ENCODE measurements at places on chromosomes 1 and 21. TPM values are rescaled to one million over a fixed set of nuclear protein-coding genes. Genes with fewer than 3 reads are reported as not detected.
A peak's percentile ranks its signal among the peaks of the same experiment; 100 is the strongest.

DNA sequence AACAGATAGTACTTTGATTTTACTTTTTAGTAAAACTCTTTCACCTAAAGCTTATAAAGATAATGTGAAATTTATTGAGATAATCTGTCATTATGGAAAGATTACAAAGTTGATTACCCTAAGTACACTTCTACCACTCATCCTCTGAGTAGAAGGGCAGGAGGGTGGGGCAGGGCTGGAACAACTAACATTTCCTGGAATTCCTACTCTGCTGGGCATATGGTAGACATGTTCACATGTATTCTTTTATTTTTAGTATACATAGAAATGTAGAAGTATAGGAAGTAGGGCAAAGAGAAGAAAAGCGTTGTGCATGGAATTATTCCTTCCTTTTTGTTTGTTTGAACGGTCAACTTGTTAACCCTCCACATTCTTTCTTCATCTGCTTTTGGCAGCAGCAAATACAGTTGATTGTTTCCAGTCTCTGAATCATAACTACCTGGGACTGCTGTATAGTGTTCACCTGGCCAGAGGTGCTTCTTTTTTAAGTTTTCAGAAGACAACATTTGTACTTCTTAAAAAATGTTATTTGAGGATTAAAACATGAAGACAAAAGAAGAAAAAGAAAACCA, 85.1 kb downstream of the POU2F1 start:
- DNase-seq = no peak

GRCh38 chr1:177934927-177935326, 34.9 kb downstream of the SEC16B start:
- no peak for DNase-seq

DNA sequence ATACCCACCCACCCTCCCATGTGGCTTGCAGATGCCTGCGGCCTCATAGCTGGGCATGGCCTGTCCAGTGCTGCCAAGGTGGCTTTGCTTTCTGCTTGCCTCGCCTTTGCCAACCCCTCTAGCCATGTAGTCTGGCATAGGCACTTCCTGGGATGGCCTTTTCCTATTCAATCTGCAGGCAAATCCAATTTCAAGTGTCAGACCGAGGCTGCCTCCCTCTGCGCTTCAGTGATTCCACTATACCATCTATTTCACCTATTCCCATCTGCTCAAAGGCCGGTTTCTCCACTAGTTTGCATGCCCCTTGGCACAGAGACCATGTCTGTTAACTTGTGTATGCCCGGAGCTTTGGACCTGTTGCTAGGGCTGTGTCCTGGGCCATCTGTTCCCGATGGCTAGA, 3.8 kb upstream of the ZBTB21 start:
- DNase-seq = no peak

The MAEL gene
- not detected for total RNA-seq

DNA sequence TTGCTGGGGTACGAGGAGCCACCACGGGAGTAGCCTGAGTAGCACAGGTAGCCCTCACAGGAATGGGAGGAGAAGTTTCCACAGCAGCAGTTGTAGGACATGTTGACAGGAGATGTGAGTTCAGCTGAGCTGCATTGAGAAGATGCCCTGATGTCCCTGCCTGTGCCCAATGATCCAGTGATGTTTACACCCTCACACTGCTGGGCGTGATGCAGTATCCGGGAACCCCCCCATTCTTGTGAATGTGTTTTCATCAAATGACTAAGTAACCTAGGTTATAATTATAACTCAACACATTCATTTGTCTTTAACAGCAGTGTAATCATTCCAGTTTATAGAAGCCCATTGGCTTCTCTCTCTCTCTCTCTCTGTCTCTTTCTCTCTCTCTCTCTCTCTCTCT, at the start of gene KRTAP23-1:
KRTAP23-1 (minus strand) TSS at position 101 of the 400 bp plus-strand sequence; CDS start at position 101, 0 bp downstream.
- no peak for DNase-seq

- DNase-seq = no peak
These were observed 49.2 kb downstream of the TAS1R2 start for GRCh38 chr1:18809953-18810899.

DNA sequence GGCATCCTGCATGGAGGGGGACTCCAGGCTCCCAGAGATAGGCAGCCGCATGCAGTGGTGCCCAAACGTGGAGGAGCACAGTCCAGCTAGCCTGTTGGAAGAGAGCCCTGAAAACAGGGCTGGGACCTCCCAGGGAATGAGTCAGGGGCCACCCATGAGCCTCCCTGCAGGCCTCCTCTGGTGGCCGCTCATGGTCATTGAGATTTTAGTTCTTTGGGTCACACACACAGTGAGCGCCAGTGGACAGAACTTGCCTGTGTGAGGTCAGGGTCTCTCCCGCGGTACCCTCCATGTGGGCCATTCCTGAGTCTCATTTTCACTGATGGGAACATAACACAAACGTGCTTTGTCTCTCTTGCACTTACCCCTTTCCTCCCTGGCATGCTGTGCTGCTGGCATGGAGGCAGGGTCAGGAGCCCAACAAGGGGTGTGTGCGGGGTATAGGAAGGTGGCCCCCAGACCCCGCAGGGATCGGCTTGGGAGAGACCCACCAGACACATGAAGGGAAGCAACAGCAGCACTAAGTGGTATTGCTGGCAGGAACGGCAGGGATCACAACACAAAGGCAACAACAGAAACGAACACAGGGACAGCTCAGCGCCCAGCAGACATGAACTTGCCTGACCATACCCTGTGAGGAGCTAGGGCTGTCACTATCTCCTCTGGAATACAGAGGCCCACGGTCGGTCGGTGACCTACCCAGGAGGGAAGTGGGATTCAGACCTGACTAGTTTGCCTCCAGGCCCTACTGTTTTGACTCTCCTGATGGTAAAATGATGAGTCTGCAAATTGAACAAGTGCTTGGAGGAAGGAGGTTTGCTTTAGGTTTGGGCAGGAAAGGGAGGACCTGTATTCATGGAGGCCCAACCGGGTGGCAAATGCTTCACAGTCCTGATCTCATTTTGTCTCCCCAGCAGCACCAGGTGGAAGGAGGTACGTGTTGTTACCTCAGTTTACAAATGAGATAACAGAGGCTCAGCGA, 31.8 kb downstream of the ABCG1 start:
- no peak for DNase-seq

DNA sequence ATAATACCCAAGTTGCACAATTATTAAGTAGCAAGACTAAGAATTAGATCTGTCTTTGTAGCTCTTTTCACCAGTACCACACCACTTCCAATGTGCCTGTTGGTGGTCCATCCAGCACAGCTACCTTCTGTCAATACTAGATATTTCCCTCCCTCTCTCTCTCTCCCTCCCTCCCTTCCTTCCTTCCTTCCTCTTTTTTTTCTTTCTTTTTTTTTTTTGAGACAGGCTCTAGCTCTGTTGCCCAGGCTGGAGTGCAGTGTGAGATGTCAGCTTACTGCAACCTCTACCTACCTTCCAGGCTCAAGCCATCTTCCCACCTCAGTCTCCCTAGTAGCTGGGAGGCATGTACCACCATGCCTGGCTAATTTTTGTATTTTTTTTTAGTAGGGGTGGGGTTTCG, 21.1 kb downstream of the KPNA6 start:
- DNase-seq = no peak

DNA sequence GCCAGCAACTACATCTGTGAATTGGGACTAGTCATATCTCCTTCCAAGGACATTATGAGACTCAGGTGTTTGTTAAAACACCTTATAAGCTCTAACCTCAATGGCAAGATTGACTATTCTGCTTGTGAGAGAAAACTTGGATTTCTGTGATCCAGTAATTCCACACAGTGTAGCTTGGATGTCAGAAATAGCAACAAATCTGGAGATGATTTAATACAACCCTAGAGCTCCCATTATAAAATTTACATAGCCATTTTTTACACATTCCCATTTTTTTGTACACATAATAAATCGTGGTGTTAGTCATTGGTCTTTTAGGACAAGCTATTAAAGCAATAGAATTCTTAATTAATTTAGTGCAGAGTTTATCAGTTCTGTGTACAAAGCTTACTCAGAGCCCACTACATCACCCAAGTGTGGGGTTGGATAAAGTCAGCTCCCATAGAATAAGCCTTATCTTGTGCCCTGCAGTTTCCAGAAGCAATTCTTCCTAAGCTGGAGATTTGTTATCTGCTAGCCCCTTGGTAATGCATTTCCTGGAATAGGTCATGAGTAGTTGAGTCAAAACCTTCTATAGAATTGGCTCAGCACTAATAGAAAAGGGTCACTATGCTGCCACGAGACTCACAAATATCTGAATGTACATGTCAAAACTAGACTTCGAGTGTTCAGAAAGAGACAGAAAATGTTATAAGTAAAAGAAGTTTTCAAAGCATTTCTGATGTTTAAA, 434.0 kb upstream of the RUNX1 start:
- no peak for DNase-seq

The GJA4 gene
- total RNA-seq = not detected

DNA sequence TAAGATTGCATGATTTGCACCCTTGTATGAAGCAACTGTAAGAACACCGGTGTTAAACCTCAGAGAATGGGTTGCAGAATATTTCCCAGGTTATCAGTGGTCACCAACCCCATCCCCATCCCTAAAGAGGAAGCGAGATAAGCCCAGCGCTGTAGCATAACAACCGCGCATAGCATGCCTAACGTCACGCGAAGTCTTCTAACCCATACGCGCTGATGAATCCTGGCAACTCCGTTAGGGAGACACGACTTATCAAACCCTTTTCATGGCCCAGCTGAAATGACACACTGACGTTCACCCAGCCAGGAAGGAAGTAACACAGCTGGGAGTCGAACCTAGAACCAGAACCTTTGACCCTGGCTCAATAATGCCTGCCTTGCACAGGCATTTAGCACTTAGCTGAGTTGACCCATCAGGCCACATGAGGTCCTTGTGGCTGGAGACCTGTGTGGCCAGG, 24.2 kb downstream of the TMEM51 start:
- no peak for DNase-seq

The PTPN7 gene
- not detected for total RNA-seq

DNA sequence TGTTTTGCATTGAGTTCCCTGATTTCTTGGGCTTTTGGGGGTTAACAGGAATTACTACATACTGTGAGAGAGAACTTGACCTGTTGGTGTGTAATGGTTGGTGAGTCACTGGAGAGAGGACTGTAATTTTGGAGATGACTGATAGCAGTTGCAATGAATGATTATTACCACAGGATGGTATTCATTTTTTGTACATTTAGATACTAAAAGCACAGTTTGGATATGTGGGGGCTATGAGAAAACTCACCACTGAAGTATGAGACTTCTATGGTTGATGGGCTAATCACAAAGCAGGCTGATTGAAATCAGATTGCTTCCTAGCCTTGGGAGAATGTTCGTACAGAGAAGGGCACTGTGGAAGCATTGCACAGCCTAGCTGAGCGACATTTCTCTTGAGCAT, 1571.3 kb upstream of the PRMT6 start:
- no peak for DNase-seq

- peak; percentile 39 for DNase-seq
These were observed 45.9 kb downstream of the KIAA0040 start for GRCh38 chr1:175146529-175147213.

DNA sequence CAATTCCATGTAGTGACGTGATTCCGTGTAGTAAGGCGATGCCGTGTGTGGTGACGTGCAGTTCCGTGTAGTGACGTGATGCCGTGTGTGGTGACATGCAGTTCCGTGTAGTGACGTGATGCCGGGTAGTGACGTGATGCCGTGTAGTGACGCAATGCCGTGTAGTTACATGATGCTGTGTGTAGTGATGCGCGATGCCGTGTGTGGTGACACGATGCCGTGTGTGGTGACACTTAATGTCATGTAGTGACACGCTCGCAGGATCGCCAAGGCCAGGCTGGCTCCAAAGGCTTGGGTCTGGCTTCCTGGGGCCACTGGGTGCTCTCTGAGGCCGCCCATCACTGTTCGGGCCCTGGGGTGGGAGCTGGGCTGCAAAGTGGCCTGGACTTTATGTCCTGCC, 14.2 kb downstream of the COL18A1 start:
- DNase-seq = no peak

GRCh38 chr1:70290218-70290617, 64.3 kb downstream of the ANKRD13C start:
- no peak for DNase-seq

- no peak for DNase-seq
These were observed 22.3 kb downstream of the BLZF1 start for GRCh38 chr1:169390303-169390702.

The PINK1 gene
- total RNA-seq = 34.5 TPM

- no peak for DNase-seq
These were observed 136.7 kb upstream of the HOOK1 start for GRCh38 chr1:59678040-59678439.

The PRR9 gene
- total RNA-seq = not detected

DNA sequence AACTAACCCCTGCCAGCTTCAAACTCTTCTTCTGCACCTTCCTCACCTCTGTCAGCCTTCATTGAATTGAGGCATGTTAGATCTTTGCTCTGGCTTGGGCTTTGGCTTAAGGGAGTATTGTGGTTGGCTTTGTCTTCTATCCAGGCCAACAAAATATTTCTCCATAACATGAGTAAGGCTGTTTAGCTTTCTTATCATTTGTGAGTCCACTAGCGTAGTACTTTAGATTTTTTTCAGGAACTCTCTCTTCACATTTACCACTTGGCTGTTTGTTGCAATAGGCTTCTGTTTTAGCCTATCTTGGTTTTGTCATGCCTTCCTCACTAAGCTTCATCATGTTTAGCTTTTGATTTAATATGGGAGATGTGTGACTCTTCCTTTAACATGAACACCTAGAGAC, 417.5 kb downstream of the NCAM2 start:
- no peak for DNase-seq

The CYP4Z1 gene
- not detected for total RNA-seq

DNA sequence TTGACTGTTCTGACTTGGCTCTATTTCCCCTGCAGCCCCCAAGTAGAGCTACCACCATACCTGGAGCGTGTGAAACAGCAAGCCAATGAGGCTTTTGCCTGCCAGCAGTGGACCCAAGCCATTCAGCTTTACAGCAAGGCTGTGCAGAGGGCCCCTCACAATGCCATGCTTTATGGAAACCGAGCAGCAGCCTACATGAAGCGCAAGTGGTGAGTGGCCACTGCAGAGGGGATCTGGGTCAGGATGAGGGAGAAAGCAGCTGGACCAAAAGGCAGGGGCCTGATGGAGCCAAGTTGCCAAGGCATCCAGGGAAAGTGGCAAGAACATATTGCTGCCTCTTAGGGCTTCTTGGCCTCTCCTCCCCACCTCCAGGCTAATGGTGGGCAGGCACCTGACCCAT, 24.1 kb upstream of the TMEM222 start:
- no peak for DNase-seq

The MLLT11 gene
- total RNA-seq = 28.8 TPM

GRCh38 chr1:98385652-98386051, 275.9 kb upstream of the SNX7 start:
- DNase-seq = no peak

DNA sequence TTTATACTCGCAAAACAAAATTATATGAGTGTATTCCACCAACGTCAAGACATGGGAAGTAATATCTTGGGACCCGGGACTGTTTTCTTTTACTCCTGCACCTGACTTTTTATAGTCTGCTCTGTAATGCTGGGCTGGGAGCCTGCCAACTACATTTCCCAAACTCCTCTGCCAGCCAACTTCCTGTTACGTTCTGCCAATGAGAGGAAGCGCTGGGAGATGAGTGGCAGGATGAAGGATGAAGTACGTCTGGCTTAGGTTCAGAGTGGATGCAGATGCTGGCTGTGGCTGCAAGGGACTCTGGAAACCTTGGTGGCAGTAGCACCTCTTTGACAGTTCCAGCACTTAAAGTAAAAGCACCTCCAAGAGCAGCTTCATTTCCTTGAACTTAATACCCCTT, 59.6 kb downstream of the USP24 start:
- peak; percentile 3 for DNase-seq

The ADGRL4 gene
- not detected for total RNA-seq

The FOXD2 gene
- 1.6 TPM for total RNA-seq

- DNase-seq = no peak
These were observed 17.3 kb downstream of the CD58 start for GRCh38 chr1:116553386-116554115.

The DNAI4 gene
- 6.5 TPM for total RNA-seq
